MCF 10A (cell line): ENCODE measurements at places on chromosomes 12 and 14. TPM values are rescaled to one million over a fixed set of nuclear protein-coding genes. Genes with fewer than 3 reads are reported as not detected.

GRCh38 chr12:109832541-109833306 is 474 bp downstream of the TRPV4 start:
- H3K36me3 ChIP-seq, result no peaks in the 10 kb centered on the region
- no peak overlapping the region for H3K4me3 ChIP-seq
- no peak for DNase-seq
- peaks cover 10% of the 10 kb centered on the region for H3K4me1 ChIP-seq
- no peak overlapping the region for H3K27ac ChIP-seq

GRCh38 chr12:123187637-123188036 is 36.7 kb upstream of the PITPNM2 start:
- H3K27ac ChIP-seq, result no peak overlapping the region
- H3K27me3 ChIP-seq, result no peaks in the 10 kb centered on the region
- peaks cover 50% of the 10 kb centered on the region for H3K36me3 ChIP-seq
- no peaks in the 10 kb centered on the region for H3K4me1 ChIP-seq
- no peak for DNase-seq
- H3K4me3 ChIP-seq, result no peak overlapping the region

GRCh38 chr12:27319848-27320247 is 12.8 kb upstream of the BMAL2 start:
- H3K4me1 ChIP-seq, result no peaks in the 10 kb centered on the region
- H3K36me3 ChIP-seq, result peaks cover 28% of the 10 kb centered on the region
- H3K27ac ChIP-seq, result no peak overlapping the region
- H3K27me3 ChIP-seq, result no peaks in the 10 kb centered on the region
- DNase-seq, result no peak
- H3K4me3 ChIP-seq, result no peak overlapping the region

DNA sequence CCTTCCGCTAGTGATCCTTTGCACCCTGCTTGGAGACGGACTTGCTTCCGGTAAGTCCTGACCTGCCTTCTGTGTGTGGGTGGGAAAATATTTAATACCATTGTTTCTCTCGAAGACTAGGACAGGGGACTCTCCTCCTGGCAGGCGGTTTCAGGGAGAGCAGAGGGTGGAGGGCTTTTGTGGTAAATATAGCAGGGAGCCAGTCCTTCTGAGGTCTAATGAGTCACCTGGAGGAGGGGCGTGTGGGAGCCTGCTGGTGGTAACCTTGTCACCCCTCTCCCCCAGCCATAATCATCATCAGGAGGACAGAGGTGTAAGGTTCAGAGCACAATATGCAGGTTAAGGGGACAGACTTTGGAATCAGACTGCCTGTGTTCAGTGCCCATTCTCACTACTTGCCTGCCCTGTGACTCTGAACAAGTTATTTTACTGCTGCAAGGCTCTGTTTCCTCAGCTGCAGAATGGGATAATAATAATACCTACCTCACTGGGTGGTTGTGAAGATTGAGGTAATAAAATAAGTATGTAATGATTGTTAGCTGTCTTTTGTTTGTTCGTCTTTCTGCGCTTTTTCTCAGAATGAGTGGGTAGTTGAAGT is 47.4 kb downstream of the SUSD6 start:
- H3K27me3 ChIP-seq, result no peaks in the 10 kb centered on the region
- H3K4me1 ChIP-seq, result peaks cover 48% of the 10 kb centered on the region
- peak overlapping the region; percentile 98 for H3K27ac ChIP-seq
- peak overlapping the region; percentile 69 for H3K4me3 ChIP-seq
- peaks cover 31% of the 10 kb centered on the region for H3K36me3 ChIP-seq

DNA sequence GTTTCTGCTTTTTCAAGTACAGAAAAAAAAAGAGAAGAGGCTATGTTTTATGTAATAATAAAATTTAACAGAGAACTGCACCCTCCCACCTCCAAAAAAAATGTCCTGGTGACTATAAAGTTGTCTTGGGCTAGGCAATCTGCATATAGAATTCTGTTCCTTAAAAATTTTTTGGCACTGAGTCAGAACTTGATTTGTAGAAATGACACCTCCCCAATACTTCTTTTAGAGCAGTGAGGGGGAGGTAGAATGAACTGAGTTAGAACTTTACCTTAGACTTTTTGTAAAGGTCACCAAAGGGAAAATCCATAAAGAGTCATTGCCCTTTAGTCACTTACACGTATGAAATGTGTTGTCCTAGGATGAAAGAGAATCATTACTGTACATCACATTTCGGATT is 80.0 kb downstream of the BTG1 start:
- no peak overlapping the region for H3K4me3 ChIP-seq
- no peak overlapping the region for H3K27ac ChIP-seq
- H3K4me1 ChIP-seq, result peaks cover 9% of the 10 kb centered on the region
- DNase-seq, result no peak

DNA sequence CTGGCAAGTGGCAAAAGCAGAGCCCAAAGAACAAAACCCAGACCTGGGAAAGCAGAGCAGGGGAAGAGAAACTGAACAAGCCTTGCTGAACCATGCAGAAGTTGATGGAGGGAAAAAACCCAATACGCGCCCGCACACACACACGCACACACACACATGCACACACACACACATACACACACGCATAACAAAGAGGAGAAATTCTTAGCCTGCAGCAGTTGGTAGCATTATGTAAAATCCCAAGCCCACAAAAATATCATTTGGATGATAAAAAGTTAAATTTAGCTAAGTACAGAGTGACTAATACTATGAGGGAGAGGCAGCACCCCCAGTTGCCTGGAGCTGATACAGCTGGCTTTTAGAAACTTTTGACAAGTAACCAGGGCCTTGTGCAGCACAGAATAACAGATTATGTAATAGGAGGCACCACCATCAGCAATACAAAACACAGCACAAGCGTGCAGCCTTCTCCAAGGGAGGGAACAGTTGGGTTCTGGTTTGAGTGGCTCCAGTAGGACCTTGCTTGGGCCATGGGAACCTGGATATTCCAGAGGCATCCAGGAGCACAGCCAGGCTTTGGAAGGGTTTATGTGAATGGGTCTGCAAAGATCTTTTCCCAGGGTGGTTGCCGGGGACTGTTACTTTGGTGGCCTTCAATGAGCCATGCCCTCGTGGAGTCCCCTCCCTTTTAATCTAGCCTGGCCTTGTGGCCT is 35.3 kb downstream of the PITPNM2 start:
- DNase-seq, result peak; percentile 67
- peaks cover 10% of the 10 kb centered on the region for H3K4me1 ChIP-seq
- H3K27ac ChIP-seq, result no peak overlapping the region
- H3K36me3 ChIP-seq, result no peaks in the 10 kb centered on the region
- H3K27me3 ChIP-seq, result no peaks in the 10 kb centered on the region

- no peak overlapping the region for H3K27ac ChIP-seq
- H3K4me1 ChIP-seq, result peaks cover 13% of the 10 kb centered on the region
- peak; percentile 35 for DNase-seq
- H3K36me3 ChIP-seq, result no peaks in the 10 kb centered on the region
- H3K4me3 ChIP-seq, result peak overlapping the region; percentile 71
Measured at GRCh38 chr12:16606201-16606849, 363 bp upstream of the LMO3 start.

DNA sequence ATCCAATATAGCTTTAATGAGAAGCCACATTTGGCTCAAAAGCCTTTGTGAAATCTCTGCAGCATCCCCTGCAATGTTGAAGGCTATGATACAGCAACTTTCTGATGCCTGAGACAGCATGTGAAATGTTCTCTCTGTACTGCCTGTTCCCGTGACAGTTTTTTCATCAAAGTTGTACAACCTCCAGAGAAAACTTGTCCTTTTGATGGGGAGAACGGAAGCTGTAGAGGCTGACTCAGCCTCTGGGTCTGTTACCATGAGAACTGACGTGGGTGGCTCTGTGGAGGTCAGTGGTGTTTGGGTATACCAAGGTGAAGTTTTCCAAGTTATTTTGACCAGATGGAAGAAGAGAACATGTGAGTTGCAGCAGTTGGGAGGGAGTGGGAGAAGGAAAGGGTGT is 17.0 kb downstream of the SLC4A8 start:
- no peak overlapping the region for H3K4me3 ChIP-seq
- H3K27me3 ChIP-seq, result no peaks in the 10 kb centered on the region
- no peak overlapping the region for H3K27ac ChIP-seq
- peaks cover 11% of the 10 kb centered on the region for H3K4me1 ChIP-seq
- peak; percentile 54 for DNase-seq

DNA sequence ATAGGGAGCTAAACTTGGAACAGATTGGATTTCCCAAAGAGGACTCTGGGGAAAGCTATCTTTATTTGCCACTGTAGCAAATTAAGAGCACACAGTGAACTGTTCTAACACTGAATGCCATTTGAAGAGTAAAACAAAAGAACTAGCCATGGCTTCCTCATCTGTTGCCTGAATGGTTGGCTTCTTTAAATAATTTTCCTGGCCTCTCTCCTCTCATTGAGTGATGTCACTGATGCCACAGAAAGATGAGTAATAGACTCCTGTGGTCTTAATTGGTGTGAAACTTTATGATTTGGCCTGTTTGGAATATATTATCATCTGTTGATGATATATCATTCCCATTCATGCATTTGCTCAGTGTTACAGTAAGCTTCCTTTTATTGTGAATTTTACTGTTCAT is 42.5 kb downstream of the WDR20 start:
- H3K27ac ChIP-seq, result no peak overlapping the region
- H3K36me3 ChIP-seq, result peaks cover 5% of the 10 kb centered on the region
- no peaks in the 10 kb centered on the region for H3K27me3 ChIP-seq
- peak; percentile 59 for DNase-seq

DNA sequence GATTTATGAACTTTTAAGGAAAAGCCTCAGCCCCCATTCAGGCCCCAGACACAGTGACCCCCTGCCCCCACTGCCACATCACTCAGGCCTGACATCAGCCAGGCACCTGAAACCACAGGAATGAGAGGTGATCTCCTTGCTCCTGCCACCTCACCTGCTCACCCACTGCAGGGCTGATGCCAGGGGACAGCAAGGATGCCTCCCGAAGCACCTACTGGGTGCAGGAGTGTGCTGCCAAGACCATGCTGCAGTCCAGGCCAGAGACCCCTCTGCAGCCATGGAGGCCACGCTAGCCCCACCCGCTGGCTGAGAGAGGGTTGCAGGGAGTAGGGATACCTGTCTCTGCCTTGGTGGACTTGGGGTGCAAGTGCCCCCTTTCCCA is 18.6 kb upstream of the KRT7 start:
- H3K27ac ChIP-seq, result no peak overlapping the region
- DNase-seq, result no peak
- no peaks in the 10 kb centered on the region for H3K36me3 ChIP-seq
- H3K4me3 ChIP-seq, result no peak overlapping the region
- peaks cover 64% of the 10 kb centered on the region for H3K4me1 ChIP-seq

GRCh38 chr12:74619084-74619483 is 81.4 kb downstream of the ATXN7L3B start:
- H3K4me3 ChIP-seq, result no peak overlapping the region
- H3K36me3 ChIP-seq, result no peaks in the 10 kb centered on the region
- H3K27me3 ChIP-seq, result no peaks in the 10 kb centered on the region
- no peak for DNase-seq

DNA sequence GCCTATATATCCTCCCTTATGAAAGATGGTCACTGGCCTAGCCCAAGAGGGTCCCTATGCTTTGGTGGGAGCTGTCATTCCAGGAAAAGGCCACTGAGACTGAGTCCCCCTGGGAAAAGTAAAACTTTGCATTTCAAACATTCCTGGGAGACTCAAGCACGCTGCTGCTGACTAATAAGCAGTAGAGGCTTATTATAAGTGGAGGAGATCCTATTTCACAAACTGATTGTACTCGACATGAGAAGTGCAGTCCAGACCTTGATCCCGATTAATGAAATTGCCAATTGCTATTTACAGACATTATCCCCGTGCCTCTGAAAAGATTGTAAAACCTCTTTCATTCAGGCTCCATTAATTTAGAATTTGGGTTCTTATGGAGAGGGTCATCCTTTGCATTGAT is 96.6 kb downstream of the EMP1 start:
- no peak overlapping the region for H3K4me3 ChIP-seq
- H3K27me3 ChIP-seq, result peaks cover 17% of the 10 kb centered on the region
- DNase-seq, result no peak
- H3K27ac ChIP-seq, result no peak overlapping the region

- no peak for DNase-seq
- no peaks in the 10 kb centered on the region for H3K27me3 ChIP-seq
- peaks cover 31% of the 10 kb centered on the region for H3K4me1 ChIP-seq
Measured at GRCh38 chr12:19223695-19224094, 94.2 kb downstream of the PLEKHA5 start.

DNA sequence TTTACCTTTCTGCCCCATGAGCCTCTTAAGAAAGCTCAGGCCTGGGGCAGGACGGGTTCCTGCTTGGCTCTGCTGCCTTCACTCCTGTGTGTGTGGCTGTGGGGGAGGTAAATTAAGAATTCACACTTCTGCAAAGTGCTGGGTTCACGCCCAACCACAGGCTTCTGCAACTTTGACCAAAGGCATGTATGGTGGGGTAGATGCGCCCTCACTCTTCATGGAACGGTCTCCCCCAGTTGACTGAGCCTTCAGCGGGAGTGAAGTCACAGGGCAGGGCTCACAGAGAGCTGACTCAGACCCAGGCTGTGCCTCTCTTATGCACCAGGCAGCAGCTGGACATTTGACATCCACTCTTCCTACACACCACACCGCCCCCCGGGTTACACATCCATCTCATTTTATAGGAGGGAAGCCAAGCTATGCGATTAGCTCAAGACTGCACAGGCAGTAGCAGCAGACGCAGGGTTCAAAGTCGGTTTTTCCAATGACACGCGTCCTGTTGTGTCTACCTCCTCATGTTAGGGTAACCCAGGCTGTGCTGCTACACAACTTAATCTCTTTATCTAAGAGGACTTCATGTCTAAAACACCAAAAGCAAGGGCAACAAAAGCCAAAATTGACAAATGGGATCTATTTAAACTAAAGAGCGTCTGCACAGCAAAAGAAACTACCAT is 15.4 kb upstream of the BCL11B start:
- H3K27ac ChIP-seq, result no peak overlapping the region
- H3K27me3 ChIP-seq, result peaks cover 16% of the 10 kb centered on the region
- H3K36me3 ChIP-seq, result no peaks in the 10 kb centered on the region
- H3K4me1 ChIP-seq, result no peaks in the 10 kb centered on the region
- H3K4me3 ChIP-seq, result no peak overlapping the region
- no peak for DNase-seq

GRCh38 chr14:73833530-73834260 is 17.9 kb upstream of the PTGR2 start:
- H3K4me3 ChIP-seq, result no peak overlapping the region
- H3K27ac ChIP-seq, result no peak overlapping the region
- peaks cover 5% of the 10 kb centered on the region for H3K36me3 ChIP-seq
- no peaks in the 10 kb centered on the region for H3K27me3 ChIP-seq
- DNase-seq, result peak; percentile 76

Gene TAS2R50
- total RNA-seq, result 0.86 and 1.1 TPM in 2 replicates

Gene KRT71
- not detected in 2 replicates for total RNA-seq

Gene HCAR2
- 0.19 TPM in 1 of 2 replicates, not detected in the other for total RNA-seq
